ENCODE measurements at places on chromosomes 1 and 21.

DNA sequence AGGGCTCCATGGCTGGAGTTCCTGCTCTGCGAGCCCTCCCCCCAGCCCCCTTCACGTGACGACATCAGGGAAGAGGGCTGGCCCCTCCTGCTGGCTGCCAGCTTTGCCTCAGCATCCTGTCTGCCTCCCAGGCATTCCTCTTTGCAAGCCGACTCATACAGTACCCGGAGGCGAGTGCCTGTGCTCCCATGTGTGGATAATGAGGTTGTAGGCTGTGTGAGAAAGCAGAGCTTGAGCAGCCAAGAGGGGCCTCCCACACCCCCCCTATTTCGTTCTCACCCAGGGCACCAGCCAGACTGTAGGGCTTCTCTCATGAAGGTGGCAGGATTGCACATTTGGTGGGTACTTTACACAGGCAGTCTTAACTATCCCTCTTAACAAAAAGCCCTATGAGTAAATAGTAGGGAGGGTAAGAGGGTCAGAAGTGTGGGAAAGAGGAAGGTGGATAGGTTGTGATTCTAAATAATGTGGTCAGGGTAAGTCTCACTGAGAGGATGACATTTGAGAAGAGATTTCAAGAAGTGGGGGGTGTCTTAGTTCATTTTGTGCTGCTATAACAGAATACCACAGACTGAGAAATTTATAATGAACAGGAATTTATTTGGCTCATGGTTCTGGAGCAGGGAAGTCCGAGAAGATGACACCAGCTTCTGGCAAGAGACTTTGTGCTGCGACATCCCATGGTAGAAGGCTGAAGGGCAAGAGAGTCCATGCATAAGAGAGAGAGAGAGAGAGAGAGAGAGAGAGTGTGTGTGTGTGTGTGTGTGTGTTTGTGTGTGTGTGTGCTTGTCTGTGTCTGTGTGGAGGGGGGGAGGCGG lies 113.5 kb downstream of the OMA1 start:
- DNase-seq: no peak

DNA sequence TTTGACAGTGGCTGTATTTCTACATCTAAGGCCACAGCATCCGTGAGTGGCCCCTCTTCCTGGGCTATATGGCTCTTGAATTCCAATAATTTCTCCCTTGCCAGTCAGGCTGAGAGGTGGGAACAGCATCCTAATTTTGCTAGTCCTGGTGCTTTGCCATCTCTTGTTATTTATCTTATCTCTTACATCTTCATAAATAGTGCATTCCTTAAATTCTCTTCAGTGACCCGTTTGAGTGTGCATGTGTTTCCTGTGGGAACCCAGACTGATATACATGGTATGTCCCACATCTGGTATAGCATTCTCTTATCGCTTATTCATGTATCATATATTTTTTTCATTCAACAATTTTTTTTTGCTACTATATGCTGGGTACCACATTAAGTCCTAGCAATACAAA lies 9.9 kb downstream of the S100A11 start:
- no peak for DNase-seq

- DNase-seq: no peak
Measured at GRCh38 chr1:246760422-246761347, 36.5 kb downstream of the SCCPDH start.

- DNase-seq: no peak
Measured at GRCh38 chr1:59115865-59116264, 181.0 kb upstream of the FGGY start.

DNA sequence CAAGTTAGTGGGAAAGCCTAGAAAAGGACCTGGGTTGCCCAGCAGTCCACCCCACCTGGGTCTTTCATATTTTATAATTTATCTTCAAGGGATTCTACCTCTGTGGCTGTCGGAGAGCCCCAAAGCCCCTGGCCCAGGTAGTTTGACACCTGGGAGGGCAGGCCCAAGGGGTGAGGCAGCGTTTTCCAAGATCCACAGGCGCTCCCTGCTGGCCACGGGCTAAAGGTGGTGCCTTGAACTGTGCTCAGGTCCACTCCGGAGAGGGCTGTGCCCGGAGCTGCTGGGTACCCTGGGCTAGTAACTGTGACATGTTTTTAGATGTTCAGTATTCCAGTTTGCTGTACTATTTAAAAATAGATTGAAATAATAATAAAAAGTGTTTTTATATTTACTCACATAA lies 37.2 kb upstream of the CRNN start:
- DNase-seq: no peak

- no peak for DNase-seq
Measured at GRCh38 chr1:14970799-14971141, 182.8 kb upstream of the TMEM51 start.

DNA sequence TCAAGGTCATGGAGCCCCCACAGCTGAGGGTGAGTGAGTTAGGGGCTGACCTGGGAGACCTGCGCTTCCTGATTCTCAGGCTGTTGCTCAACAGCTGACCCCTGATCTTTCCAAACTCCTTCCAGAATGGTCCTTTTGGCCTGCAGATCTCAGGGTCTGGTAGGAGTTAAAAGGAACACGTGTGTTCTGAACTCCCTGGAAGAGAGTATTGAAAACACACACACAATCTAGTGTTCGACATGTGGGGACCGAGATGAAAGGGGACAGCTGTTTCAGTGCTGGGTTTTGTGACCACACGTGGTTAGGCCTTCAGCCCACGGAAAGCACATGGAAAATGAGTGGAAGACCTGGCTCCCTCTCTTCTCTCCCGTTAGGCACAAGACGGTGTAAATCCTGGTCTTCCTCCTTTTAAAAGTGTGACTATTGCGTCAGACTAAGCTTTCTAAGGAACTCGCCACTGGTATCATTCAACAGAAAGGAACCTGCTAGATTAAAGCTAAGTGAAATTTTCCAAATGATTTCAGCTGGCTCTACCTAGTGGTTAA lies 49.6 kb downstream of the RUNX1 start:
- no peak for DNase-seq

- no peak for DNase-seq
Measured at GRCh38 chr1:118154220-118154619, 30.8 kb downstream of the SPAG17 start.

- no peak for DNase-seq
Measured at GRCh38 chr1:164756741-164757140, 197.8 kb downstream of the PBX1 start.

- no peak for DNase-seq
Measured at GRCh38 chr1:15259622-15260007, 12.6 kb downstream of the FHAD1 start.

- no peak for DNase-seq
Measured at GRCh38 chr1:109791495-109792043, 27.8 kb upstream of the EPS8L3 start.

GRCh38 chr1:234838182-234838581 lies 228.2 kb upstream of the IRF2BP2 start:
- no peak for DNase-seq

DNA sequence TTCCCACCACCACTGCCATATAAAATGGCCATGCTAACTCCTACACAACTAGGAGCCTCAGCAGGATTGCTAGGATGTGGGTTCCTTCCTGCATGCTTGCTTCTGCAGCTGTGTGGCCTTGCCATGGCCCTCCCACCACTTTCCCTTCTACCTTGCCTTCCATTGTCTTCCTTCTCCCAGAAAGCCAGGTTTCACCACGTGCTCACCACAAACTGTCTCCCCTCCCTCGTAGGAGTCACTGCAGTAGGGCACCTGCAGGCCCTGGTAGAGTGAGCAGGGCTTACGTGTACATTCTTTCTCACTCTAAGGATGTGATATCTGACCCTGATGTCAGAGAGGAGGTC lies 3.7 kb downstream of the C1orf226 start:
- DNase-seq: no peak

DNA sequence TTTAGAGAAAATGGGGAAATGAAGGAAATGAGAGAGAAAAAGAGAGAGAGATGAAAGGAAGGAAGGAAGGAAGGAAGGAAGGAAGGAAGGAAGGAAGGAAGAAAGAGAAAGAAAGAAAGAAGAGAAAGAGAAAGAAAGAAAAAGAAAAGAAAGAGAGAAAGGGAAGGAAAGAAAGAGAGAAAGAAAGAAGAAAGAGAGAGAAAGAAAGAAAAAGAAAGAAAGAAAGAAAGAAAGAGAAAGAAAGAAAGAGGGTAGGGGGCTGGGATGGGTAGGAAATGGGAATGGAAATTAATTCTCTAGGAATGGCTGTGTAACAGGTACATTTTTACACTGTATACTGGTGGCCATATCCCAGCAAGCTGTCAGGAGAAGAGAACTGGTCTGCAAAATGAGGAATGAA lies 4.3 kb upstream of the SH2D1B start:
- no peak for DNase-seq

- no peak for DNase-seq
Measured at GRCh38 chr1:21736876-21737275, 46.1 kb downstream of the USP48 start.

DNA sequence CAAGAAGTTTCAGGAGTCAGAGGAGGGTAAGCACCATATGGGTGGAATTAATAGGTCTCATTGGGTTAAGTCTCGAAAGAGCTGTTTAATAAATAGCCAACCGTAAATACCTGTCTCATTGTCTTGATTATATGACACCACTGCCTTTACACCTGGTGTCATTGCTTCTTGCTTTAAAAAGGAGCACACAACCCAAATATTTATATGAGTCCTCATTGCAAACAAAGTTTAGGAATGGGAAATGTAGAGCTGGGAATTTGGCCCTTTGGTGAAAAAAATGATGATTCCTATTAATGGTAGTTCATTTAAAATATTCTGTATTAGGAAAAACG lies 2.1 kb downstream of the BACH1 start:
- DNase-seq: no peak

DNA sequence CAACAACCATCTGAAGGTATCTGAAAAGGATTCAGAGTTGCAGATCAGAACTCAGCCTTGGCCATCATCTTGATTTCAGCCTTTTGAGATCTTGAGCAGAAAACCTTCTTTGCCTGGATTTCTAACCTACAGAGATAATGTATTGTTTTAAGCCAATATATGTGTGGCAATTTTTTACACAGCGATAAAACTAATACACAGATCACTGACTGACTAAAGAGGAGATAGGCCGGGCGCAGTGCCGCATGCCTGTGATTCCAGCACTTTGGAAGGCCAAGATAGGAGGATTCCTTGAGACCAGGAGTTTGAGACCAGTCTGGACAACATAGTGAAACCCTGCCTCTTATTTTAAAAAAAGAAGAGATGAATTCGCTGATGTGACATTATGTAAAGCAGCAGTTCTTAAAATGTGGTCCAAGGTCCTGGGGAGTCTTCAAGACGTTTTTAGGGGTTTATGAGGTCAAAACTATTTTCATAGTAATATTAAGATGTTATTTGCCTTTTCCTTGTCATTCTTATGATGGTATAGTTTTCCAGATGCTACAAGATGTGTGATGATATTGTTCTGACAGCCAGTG lies 50.1 kb upstream of the CNN3 start:
- no peak for DNase-seq

- DNase-seq: peak; percentile 6
Measured at GRCh38 chr1:244964112-244964971, 100.0 kb upstream of the HNRNPU start.

- DNase-seq: no peak
Measured at GRCh38 chr1:51636764-51637522, 20.1 kb downstream of the OSBPL9 start.

DNA sequence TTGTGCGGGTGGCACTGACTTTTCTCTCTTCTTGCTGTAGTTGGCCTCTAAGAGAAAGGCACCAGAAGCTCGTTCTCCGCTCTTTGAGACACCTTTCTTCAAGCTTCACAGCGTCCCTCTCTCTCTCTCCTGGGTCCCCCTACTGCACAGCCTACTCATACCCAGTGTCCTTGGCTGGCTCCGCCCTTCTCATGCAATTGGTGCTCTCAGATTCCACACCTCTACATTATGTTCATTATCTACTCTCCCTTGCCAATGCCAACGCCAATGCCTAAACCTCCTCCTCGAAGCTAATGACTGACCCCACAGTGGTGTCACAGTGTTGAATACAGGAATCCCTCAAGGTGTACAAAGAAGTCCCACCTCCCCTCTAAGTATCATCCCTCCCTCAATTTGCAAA lies 4.8 kb upstream of the DNAJC28 start:
- no peak for DNase-seq

GRCh38 chr1:42742617-42743316 lies 2.7 kb upstream of the CLDN19 start:
- DNase-seq: no peak

- DNase-seq: no peak
Measured at GRCh38 chr1:245054507-245055270, 100.1 kb upstream of the KIF26B start.

GRCh38 chr1:102851616-102852015 lies 256.7 kb downstream of the COL11A1 start:
- no peak for DNase-seq

DNA sequence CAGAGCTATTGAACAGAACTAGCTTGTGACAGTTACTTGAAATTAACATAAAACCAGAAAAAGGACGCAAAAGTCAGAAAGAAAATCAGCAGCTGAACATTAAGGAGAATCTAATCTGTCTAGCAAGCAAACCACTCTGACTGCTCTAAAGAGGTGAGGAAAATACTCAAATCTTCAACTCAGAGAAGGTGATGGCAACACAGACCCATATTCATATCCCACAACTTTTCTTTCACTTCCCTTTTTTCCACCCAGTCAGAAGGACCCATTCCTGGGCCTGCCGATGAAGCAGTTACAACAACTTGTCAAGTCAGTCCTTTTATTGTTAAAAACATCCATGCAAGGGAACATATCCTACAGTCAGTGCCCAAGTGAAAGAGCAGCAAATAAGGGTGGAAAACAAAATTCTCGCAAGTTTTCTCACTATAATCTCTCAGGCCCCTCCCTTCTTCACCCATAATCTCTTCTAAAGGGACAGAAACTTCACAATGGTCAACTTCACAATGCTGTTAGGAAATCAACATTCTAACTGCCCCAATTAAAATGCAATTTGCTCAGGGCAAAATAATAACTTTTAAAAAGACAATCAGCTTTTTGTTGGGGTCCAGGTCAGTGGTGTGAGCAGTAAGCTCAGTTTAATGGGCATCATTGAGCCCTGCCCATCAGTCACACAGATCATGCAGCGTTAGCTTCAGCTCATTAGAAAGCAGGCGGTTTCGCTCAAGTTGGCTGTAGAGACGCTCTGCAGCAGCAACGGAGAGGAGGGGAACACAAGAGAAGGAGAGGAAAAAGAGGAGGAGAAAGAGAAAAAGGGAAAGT lies 3.6 kb upstream of the NUP210L start:
- no peak for DNase-seq

- DNase-seq: no peak
Measured at GRCh38 chr1:21436488-21437340, 3.2 kb upstream of the NBPF3 start.

DNA sequence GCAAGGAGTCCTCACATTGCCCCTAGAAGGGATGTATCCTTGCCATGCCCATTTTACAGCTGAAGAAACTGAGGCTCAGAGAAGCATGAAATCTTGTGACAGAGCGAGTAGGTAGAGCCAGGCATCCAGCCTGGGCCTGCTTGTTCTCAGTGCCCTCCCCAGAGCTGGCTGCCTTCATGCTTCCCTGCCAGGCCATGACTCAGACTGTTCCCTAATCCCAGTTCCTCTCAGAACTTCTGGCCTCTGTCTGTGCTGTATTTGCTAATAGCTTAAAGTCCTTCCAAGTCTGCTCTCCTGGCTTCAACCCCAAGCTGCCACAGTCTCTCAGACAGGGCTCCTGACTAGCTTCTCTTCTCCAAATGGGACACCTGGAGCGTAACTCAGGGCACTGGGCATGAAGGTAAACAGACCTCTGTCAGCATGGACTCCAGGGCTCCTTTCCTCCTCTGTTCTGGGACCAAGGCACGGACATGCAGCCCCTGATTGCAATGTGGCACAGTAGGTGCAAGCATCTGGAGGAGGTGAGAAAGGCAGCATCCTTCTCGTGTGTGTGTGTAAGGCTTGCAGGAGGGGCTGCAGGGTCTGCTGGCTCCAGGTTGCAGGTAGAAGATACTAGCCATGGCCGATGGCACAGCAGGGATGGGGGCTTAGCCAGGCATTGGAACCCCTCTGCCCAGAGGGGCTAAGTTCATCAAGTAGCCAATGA lies 122.7 kb downstream of the HMGB4 start:
- DNase-seq: no peak

Data from CD4-positive, alpha-beta T cell treated with Interleukin-15 for 4 hours (primary cell).